CD8-positive, alpha-beta T cell (primary cell): ENCODE measurements at places on chromosomes 7 and 10.

DNA sequence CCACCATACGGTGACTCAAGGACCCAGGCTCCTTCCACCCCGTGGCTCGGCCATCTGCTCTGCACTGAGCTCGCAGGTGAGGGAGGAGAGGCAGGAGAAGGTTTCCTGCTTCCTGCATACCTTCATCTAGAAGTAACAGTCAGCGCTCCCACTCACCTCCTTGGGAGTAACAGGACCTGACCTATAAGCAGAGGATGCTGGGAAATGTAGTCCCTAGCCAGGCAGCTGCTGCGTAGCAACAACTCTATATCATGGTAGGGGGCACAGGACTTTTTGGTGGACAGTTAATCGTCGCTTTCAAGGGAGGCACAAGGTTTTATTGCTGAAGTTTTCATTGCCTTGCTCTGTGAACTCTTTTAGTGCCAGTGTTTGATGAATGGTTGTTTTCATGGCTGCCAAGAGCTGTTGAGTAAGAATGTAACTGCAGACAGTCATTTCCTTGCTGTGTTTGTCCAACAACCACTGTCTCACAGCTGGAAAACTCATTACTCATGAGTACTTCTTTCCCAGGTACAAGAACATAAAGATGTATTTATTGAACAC, 10.2 kb upstream of the ZFYVE27 start:
- no peak for DNase-seq

- no peak for DNase-seq
Observed at GRCh38 chr7:123747620-123748141, 1.1 kb downstream of the WASL start.

- no peak for DNase-seq
Observed at GRCh38 chr7:143846692-143847091, 55.3 kb downstream of the TCAF1 start.

DNA sequence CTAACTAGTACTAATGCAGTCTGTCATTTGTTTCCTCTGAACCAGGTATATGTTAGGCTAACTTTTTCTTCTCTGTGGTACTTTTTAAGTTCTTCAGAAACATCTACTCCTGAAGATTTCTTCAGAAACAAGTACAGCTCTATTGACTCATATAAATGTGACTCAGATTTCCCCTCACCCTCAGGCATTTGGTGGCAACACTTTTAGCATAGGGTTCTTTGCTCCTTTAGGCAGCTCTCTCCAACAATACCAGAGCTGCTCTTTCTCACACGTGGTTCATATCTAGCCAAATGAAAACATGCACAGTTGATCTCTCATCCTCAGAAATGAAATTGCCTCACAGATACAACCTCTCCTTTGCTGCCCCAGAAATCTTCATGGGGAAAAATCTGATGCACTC, 939.8 kb downstream of the SORCS1 start:
- no peak for DNase-seq

DNA sequence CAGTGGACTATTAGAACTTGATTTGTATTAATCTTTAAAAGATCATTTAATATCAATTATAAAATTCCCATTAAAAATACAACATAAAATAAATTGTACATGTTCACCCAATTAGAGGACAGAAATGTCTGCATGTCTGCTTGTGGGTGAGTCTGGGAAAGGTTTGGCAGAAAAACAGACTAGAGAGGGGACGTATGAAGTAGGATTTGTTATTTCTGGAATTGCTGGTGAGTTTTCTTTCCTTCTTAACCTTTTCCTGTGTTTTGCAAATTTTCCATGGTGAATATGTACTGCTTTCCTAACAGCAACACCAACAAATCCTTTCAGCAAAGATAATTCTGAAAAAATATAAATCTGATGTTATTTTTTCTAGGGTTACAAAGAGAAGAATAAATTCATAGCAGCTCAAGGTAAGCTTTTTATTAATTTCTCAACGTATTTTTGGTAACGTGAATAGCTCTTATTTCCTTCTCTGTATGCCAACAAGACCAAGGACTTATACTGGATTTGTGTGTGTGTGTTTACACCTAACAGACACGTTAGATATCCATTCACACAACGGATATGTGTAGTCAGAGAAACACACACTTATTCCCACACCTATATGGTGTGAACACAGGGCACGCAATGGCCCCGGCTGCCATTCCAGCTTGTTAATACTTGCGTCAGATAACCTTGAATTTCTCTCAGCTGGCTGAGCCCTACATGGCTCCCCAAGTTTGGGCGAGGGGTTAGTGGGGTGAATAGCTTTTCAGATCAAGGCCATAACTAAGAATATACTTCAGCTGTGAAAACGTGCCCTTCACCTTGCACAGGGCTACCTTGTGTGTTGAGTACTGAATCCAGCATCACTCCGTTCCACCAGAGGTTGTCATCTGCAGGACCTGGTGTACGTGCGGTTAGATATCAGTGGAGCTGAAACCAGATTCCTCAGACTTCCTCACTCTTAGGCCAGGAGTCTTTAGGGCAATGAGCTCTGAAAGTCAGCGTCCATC, 64.6 kb downstream of the MKI67 start:
- no peak for DNase-seq

DNA sequence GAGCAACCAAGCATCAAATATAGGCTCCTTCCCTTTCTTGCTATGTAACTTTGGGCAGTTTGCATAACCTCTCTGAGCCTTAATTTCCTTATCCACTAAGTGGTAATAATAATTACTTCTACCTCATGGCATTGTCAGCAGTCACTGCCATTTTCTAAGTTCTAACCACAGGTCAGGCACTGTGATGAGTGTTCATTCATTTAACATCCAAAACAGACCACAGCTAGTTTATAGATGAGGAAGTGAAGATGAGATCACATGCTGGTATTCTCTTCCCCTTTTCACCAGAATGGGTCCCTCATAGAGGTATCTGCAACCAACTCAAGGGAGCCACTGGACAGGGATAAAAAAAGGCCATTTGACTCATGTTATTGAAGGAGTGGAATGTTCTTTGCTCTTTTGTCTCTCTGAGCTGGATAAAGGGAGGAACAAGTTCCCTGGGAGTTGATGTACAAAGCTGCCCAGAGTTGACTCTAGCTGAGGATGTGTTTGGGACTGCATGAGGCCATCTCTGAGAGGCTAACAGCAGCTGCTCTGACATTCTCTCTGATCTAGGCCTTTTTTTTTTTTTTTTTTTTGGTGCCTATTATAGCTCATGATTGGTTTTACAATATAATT, 65.0 kb downstream of the DNAJC12 start:
- DNase-seq, result no peak

GRCh38 chr10:20004087-20004523, 187.9 kb downstream of the PLXDC2 start:
- no peak for DNase-seq

GRCh38 chr10:124157271-124157681, 63.9 kb upstream of the CHST15 start:
- DNase-seq, result no peak

DNA sequence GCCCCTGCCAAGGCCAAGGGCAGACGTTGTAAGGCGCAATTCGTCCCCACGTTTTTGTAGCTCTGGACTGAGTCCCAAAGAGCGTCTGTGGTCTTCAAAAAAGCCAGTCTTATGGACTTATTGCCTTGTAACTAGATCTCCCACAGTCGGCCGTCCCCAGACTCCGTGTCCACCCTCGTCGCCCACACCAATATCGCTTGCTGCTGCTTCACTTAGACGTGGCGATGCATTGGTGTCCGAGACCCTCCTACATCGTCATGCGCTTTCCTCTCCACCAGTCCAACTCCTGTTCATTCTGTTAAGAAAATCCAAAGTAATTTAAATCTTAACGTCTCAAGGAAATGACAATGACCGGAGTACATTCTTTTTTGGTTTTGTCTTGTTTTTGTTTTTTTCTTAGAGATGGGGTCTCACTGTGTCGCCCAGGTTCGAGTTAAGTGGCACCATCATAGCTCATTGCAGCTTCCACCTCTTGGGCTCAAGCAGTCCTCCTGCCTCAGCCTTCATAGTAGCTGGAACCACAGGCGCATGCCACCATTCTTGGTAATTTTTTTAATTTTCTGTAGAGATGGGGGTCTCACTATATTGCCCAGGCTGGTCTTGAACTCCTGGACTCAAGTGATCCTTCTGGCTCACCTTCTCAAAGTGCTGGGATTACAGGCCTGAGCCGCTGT, 851 bp downstream of the KIFBP start:
- DNase-seq, result no peak

DNA sequence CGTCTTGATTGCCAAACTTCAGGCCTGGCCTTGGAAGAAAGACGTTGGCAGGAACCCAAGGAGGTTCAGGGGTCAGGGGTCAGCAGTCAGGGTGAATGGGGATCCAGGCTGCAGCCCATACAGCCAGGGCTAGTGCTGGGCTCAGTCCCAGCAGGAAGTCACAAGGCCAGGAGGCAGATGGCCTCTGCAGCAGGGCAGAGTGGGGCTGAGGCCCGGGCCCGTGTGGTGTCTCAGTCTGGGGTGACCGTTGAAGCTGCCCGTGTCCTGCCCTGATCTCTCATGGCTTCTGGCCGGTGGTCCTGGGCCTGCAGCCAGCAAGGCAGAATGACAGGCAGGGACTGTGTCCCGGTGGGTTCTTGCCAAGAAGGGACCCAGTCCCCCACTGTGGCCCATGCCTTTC, 26.6 kb upstream of the PURB start:
- no peak for DNase-seq

GRCh38 chr7:115827305-115828045, 203.1 kb downstream of the TFEC start:
- no peak for DNase-seq

- no peak for DNase-seq
Observed at GRCh38 chr10:68121852-68122251, 12.6 kb downstream of the MYPN start.

- no peak for DNase-seq
Observed at GRCh38 chr7:2461268-2462026, 14.8 kb downstream of the GRIFIN start.

DNA sequence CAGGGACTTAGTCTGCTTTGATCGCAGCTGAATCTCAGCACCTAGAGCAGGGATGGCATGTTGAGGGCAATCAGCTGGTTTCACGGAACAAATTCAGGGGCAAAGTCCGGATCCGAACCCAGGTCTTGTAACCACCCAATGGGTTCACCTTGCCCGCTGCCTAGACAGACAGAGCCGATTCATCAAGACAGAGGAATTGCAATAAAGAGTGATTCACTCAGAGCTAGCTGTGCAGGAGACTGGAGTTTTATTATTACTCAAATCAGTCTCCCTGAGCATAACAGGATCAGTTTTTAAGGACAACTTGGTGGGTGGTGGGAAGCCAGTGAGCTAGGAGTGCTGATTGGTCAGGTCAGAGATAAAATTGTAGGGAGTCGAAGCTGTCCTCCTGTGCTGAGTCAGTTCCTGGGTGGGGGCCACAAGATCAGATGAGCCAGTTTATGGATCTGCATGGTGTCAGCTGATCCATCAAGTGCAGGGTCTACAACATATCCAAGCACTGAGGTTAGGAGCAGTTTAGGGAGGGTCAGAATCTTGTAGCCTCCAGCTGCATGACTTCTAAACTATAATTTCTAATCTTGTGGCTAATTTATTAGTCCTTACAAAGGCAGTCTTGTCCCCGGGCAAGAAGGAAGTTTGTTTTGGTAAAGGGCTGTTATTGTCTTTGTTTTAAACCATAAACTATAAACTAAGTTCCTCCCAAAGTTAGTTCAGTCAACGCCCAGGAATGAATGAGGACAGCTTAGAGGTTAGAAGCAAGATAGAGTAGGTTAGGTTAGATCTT, 43.5 kb upstream of the CHST3 start:
- no peak for DNase-seq

- no peak for DNase-seq
Observed at GRCh38 chr10:33419311-33419710, 84.8 kb upstream of the NRP1 start.

DNA sequence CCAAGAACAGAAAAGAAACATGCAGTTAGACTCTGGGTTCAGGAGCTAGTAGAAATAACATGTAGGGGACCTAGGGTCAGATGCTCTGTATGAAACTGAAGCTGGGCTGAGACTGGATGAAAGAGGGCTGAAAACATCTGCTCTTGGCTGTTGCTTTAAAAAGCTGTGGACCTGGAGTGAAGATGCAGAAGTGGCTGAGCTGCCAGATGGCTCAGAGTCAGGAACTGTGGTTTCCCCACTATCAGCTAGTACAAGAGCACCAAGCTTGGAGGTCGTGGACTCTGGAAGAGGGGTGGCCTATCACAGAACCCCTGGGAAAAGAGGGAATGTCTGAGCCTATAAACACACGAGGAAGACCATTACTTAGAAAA, 5.9 kb downstream of the ADK start:
- DNase-seq, result no peak

DNA sequence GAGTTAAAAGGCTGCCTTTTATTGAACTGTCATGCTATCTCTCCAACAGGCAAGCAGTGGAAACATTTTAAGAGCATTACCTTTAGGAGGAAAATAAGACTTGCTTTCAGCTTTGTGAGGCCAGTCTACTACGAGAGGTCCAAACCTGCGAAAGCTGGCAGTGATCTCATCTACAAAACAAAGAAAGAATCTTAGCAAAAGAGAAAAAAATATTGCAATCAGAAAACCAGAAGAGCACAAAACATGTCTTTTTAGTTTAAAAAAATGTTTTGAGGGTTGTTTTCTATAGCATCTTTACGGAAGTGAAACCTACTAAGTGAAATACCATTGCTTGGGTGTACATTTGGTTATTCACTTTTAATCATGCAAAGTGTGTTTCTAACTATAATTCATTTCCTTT, 147.9 kb downstream of the CPEB3 start:
- no peak for DNase-seq

- DNase-seq, result no peak
Observed at GRCh38 chr7:95921543-95921942, 149.2 kb downstream of the DYNC1I1 start.

- DNase-seq, result no peak
Observed at GRCh38 chr10:125091891-125092290, 68.5 kb downstream of the CTBP2 start.

DNA sequence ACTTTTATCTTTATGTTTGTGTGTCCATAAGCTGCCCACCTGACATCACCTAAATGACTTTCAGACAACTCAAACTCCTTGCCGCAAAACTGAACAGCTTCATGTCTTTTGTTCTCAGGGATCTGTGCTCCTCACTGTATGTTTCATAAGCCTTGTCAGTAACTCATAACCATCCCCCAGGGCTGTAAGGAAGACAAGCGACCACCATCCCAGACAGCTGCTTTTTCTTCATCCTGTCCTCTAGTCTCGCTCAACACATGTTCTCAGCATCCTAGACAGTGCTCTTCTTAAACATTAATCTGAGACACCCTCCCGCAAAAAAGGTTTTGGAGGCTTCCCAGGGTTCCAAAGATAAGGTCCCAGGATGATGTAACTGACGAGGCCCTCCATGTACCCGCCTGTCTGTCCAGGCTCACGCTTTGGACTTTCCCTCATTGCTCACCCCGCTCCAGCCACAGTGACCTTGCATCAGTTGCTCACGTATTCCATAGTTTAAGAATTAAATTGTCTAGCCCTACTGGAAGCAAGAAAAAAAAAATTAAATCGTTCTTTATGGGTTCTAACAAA, 69.8 kb downstream of the MAP3K8 start:
- no peak for DNase-seq
